PC-9 (cell line): ENCODE measurements at places on chromosomes 6 and 20.

- no peaks in the 10 kb centered on the region; the same call in 1 of the 2 replicates for H3K4me1 ChIP-seq
- H3K27me3 ChIP-seq: peaks cover 49% of the 10 kb centered on the region
- H3K36me3 ChIP-seq: no peaks in the 10 kb centered on the region
- no peak overlapping the region for H3K27ac ChIP-seq
- DNase-seq: no peak
Observed at GRCh38 chr6:293193-294174, 1.2 kb downstream of the DUSP22 start.

DNA sequence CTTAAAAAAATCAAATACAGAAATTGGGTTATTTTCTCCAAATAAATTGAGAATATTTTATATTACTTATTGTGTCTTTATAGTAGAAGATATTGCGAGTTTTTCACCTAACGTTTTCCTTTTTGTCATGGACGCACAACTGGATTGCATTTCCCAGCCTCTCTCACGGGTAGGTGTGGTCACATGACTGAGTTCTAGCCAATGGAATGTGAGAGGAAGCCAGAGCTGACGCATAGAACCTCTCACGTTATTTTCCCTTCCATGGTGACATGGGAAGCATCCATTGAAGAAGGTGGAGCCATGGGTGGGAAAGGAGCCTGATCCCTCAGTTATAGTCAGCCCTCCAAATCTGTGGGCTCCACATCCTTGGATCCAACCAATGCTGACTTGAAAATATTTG, 155.9 kb upstream of the UST start:
- H3K4me3 ChIP-seq: peak overlapping the region; percentile 29; the same call in 1 of the 2 replicates
- H3K27ac ChIP-seq: no peak overlapping the region
- no peak for DNase-seq
- H3K27me3 ChIP-seq: peaks cover 6% of the 10 kb centered on the region; the same call in 1 of the 2 replicates
- H3K36me3 ChIP-seq: no peaks in the 10 kb centered on the region
- no peaks in the 10 kb centered on the region for H3K4me1 ChIP-seq

GRCh38 chr6:15477746-15478145, 185.1 kb downstream of the DTNBP1 start:
- no peaks in the 10 kb centered on the region for H3K36me3 ChIP-seq
- H3K4me1 ChIP-seq: 0 out of 2 replicates have a peak, but pooled peaks cover 3% of the 10 kb centered on the region
- H3K4me3 ChIP-seq: no peak overlapping the region
- no peaks in the 10 kb centered on the region for H3K27me3 ChIP-seq

GRCh38 chr6:129419324-129419723, 290.7 kb downstream of the ARHGAP18 start:
- H3K4me3 ChIP-seq: no peak overlapping the region
- no peak for DNase-seq
- H3K27ac ChIP-seq: no peak overlapping the region
- no peaks in the 10 kb centered on the region for H3K36me3 ChIP-seq
- H3K4me1 ChIP-seq: no peaks in the 10 kb centered on the region
- no peaks in the 10 kb centered on the region for H3K27me3 ChIP-seq

- no peak overlapping the region for H3K4me3 ChIP-seq
- no peak for DNase-seq
- H3K36me3 ChIP-seq: no peaks in the 10 kb centered on the region
- H3K27ac ChIP-seq: no peak overlapping the region
- no peaks in the 10 kb centered on the region for H3K4me1 ChIP-seq
- peaks cover 93% of the 10 kb centered on the region for H3K27me3 ChIP-seq
Observed at GRCh38 chr20:46164254-46164653, 46.1 kb downstream of the CD40 start.

DNA sequence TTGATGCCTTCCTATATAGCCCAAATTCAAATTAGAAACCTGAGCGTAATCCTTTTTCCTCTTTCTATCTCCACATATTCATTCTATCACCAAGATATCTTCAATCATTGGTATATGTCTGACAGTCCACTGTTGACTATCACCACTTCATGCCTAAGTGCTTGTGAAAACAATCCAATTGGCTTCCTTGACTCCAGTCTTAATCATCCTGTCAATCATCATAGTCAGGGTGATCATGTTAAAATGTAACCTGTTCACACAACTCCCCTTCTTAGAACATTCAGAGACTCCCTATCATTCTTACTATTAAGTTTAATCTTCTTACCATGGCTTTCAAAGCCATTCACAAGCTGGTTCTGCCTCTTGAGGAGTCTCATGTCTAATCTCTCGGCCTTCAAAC, 616.7 kb downstream of the PHF3 start:
- no peak overlapping the region for H3K4me3 ChIP-seq
- H3K27me3 ChIP-seq: no peaks in the 10 kb centered on the region
- no peak overlapping the region for H3K27ac ChIP-seq
- no peak for DNase-seq
- no peaks in the 10 kb centered on the region for H3K36me3 ChIP-seq

GRCh38 chr6:118659513-118660217, 8.3 kb upstream of the CEP85L start:
- peaks cover 4% of the 10 kb centered on the region; the same call in 1 of the 2 replicates for H3K36me3 ChIP-seq
- no peak overlapping the region for H3K27ac ChIP-seq

DNA sequence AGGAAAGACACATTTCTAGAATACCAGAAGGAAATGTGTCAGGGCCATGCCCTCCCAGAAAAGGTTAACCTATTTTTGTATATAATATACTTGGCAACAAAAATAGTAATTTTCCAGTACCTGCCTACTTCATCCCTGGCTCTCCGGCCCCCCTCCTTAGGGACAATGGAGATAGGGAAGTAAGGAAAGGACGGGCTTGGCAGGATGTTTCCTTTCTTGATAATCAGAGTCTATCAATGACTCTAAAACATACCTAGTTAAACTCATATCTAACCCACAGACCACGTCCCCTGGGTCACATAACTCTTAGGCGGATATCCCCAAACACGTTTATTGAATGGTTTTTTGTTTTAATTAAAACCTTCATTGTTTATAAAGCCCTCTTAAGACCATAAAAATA, 11.8 kb downstream of the UQCC2 start:
- no peaks in the 10 kb centered on the region for H3K27me3 ChIP-seq
- H3K4me3 ChIP-seq: no peak overlapping the region
- no peak for DNase-seq
- H3K27ac ChIP-seq: no peak overlapping the region

GRCh38 chr20:54510541-54511129, 35.2 kb downstream of the DOK5 start:
- 0 out of 2 replicates have a peak, but pooled peaks cover 6% of the 10 kb centered on the region for H3K27me3 ChIP-seq
- no peak for DNase-seq
- no peak overlapping the region for H3K4me3 ChIP-seq
- H3K36me3 ChIP-seq: no peaks in the 10 kb centered on the region

DNA sequence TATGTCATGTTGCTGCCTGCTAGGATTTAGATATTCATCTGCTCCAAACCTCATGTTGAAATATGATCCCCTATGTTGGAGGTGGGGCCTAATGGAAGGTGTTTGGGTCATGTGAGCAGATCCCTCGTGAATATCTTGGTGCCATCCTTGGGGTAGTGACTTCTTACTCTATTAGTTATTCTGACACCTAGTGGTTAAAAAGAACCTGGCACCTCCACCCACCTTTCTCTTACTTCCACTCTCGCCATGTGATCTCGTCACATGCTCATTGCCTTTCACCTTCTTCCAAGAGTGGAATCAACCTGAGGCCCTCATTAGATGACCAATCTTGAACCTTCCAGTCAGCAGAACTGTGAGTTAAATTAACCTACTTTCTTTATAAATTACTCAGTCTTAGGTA, 549.4 kb upstream of the SYNCRIP start:
- no peaks in the 10 kb centered on the region for H3K27me3 ChIP-seq
- H3K27ac ChIP-seq: no peak overlapping the region
- H3K4me1 ChIP-seq: no peaks in the 10 kb centered on the region
- H3K4me3 ChIP-seq: no peak overlapping the region

GRCh38 chr6:163324688-163325389, 89.7 kb upstream of the QKI start:
- H3K27me3 ChIP-seq: no peaks in the 10 kb centered on the region
- peak overlapping the region; percentile 4; the same call in 1 of the 2 replicates for H3K4me3 ChIP-seq
- peak; percentile 3 for DNase-seq
- H3K4me1 ChIP-seq: peaks cover 33% of the 10 kb centered on the region
- peak overlapping the region; percentile 60 for H3K27ac ChIP-seq
- no peaks in the 10 kb centered on the region for H3K36me3 ChIP-seq

DNA sequence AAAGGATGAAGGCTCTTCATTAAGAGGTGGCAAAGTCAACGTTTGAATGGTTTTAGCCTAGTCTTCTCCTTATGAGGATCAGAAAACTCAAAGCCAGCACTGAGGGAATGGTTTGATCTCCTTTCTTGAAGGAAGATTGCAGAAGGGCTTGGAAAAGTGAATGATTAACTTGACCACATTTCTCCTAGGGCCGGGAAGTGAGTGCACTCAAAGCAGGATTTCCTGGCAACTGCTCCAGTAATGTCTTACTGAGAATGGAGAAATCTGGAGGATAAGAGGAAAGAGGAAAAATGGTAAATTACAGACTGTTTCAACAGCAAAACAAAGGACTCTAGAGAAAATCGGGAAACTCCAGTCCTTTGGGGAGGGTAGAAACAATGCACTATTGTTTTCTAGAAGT, 189.0 kb upstream of the FOXA2 start:
- H3K36me3 ChIP-seq: no peaks in the 10 kb centered on the region
- no peak overlapping the region for H3K27ac ChIP-seq
- H3K4me3 ChIP-seq: no peak overlapping the region
- DNase-seq: no peak

DNA sequence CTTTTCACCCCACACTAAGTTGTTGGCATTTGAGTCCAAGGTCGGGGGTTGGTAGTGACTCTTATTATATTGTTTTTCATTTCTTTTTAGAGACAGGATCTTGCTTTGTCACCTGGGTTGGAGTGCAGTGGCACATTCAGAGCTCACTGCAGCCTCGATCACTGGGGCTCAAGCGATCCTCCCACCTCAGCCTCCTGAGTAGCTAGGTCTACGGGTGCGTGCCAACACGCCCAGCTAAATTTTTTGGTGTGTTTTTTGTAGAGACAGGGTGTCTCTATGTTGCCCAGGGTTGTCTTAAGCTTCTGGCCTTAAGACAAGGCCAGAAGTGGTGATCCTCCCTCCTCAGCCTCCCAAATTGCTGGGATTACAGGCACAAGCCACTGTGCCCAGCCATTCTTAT, 25.1 kb upstream of the TGM2 start:
- peaks cover 47% of the 10 kb centered on the region for H3K4me1 ChIP-seq
- no peak for DNase-seq
- no peak overlapping the region for H3K4me3 ChIP-seq
- no peak overlapping the region for H3K27ac ChIP-seq
- no peaks in the 10 kb centered on the region for H3K27me3 ChIP-seq

- peak; percentile 37 for DNase-seq
- H3K27me3 ChIP-seq: no peaks in the 10 kb centered on the region
- no peak overlapping the region for H3K4me3 ChIP-seq
- no peak overlapping the region for H3K27ac ChIP-seq
Observed at GRCh38 chr6:83055366-83055964, 10.2 kb downstream of the UBE3D start.

- H3K27ac ChIP-seq: peak overlapping the region; percentile 87
- no peaks in the 10 kb centered on the region for H3K36me3 ChIP-seq
- no peaks in the 10 kb centered on the region for H3K27me3 ChIP-seq
- no peak overlapping the region for H3K4me3 ChIP-seq
- DNase-seq: peak; percentile 75
Observed at GRCh38 chr6:149235130-149235561, 82.4 kb upstream of the TAB2 start.

DNA sequence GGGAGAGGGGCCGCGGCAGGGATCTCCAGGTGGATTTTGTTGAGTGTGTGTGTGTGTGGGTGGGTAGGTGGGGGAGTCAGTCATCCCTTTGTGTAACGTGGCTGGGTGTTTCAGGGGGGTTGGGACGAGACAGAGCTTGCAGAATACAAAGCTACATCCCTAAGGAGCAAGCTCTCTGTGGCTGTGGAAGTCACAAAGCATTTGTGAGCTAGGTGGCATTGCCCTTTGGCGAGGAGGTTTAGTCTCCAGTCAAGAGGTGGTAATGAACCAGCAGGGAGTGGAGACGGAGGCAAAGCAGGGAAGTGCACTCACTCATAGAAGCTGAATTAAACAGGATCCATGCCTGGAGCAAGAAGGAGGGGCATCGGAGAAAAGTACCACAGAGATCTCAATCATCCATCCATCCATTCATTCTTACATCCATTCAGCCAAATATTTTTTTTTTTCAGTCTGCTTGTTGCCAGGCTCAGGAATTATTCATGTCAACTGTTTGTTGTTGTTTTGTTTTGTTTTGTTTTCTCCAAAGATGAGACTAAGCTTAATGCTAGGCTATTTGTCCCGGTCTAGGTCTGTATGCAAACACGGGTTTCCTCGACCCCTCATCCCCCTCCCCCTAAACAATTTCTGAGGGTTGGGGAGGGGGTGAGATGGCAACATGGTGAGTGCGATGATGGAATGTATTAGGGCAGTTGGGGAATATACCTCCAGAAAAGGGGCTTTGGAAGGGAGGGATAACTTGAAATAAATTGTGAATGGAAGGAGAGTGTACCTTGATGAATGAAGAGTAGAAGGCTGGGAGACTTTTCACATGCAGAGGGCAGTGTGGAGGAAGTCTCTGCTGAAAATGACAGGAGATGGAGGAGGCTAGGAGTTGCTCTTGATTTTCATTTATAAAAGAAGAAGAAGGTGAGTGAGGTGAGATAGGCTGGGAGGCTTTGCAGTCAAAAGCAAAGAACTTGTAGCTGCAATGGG, 1.0 kb downstream of the HCRTR2 start:
- DNase-seq: no peak
- H3K4me3 ChIP-seq: no peak overlapping the region
- H3K27me3 ChIP-seq: no peaks in the 10 kb centered on the region
- no peaks in the 10 kb centered on the region for H3K4me1 ChIP-seq
- no peak overlapping the region for H3K27ac ChIP-seq

GRCh38 chr20:35232575-35232974, 6.1 kb downstream of the MMP24 start:
- DNase-seq: no peak
- H3K27me3 ChIP-seq: peaks cover 17% of the 10 kb centered on the region
- no peak overlapping the region for H3K4me3 ChIP-seq

DNA sequence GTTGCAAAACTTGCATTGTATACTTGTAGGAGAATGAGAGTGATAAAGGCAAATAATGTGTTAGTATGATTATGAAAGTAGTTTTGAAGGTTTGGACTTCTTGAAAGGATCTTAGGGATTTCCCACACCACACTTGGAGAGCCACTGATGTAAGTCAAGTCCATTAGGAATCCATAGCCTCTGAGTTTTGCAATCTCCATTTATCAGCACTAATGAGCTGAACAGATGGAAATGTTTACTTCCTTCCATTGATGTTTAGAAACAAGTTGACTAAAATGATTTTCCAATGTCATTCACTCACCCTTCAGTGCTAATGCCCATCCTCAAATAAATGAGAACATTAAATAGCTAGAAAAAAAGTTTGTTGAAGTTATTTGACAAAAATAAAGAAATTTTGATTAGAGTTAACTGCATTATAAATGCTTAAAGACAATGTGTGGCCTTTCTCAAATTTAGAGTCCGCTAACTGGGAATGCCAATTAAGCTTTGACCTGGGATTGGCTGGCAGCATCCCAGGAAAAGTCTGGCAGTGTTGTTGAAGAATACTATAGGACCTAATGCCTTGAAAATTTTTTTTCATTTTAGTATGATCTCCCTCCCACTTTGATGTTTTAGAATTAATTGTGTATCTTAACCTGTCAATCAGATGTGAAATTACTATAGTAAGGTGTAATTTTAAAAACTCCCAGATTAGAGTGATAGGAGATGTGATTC, 68.0 kb downstream of the SLC35F1 start:
- no peak overlapping the region for H3K4me3 ChIP-seq
- no peaks in the 10 kb centered on the region for H3K36me3 ChIP-seq
- no peaks in the 10 kb centered on the region for H3K4me1 ChIP-seq
- no peak overlapping the region for H3K27ac ChIP-seq
- DNase-seq: no peak
